ENCODE measurements at places on chromosomes 1 and 21. TPM values are rescaled to one million over a fixed set of nuclear protein-coding genes. Genes with fewer than 3 reads are reported as not detected.

SFT2D2 gene
- 11.7 TPM for total RNA-seq

WDR64 gene
- not detected for total RNA-seq

GPR25 gene
- total RNA-seq, result 0.24 TPM

FCRL5 gene
- not detected for total RNA-seq

PLD5 gene
- 0.04 TPM for total RNA-seq

GUCA2B gene
- not detected for total RNA-seq

KCNC4 gene
- 9.1 TPM for total RNA-seq

AADACL3 gene
- not detected for total RNA-seq

FAM177B gene
- total RNA-seq, result not detected

ADSS2 gene
- total RNA-seq, result 8.0 TPM

BARHL2 gene
- total RNA-seq, result not detected

PLEKHN1 gene
- not detected for total RNA-seq
